Stimulated activated CD8-positive, alpha-beta memory T cell treated with anti-CD3 and anti-CD28 coated beads, Interleukin-7, amount 100 ng/mL, for 24 hours (primary cell): ENCODE measurements at places on chromosomes 4 and X.

DNA sequence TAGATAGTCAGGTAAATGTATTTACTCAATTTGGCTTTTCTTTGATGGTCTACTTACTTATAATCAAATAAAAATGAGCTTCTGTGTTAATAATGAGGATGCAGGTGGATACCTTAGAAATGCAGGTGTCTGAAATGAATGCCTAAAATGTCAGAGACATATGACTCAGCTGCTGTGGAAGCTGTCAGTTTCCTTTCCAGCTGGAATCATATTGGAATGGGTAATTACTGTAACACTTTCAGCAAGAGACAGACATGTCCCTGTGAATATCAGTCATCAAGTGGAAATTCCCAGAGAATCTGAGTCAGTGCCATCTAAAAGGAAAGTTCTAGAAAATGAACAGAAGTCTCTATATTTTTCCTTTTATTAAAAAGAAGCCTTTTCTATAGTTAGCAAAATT, 783.0 kb upstream of the AADAT start:
- no peak for DNase-seq

DNA sequence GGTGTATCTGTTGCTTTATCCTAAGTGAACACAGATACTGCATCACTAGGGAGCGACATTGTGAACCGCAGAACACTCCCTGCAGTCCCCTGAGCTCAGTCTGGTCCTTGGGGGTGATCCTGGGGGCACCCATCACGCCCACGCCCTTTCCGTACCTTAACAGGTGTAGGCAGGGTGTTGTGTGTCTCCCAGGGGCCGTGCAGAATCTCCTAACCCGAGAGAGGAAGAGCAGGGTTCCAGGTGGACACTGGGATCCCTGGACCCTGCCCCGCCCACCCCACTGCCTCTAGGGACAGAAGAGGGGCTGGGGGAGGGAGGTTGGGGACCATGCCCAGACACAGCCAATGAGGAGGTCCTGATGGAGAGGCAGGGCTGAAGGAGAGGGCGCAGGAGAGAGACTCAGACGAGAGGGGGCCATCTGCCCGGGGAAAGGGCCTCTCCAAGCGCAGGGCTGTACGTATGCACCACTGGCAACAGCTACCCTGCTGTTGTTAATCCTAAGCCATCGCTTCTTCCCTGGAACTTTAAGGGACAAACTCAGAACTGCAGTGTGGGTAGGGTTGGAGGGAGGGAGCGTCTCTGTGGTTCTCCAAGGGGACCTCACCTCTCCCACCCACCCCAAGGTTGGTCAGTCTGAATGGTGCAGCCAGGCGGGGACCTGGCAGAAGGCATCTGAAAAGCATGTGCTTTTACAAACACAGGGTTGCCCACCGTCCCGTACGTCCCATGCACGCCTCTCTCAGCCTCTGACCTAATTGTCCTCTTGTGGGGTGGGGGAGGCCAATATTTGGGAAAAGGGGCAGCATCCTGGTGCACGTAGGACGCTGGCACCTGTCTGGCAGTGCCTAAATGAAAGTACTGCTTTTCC, 2.5 kb downstream of the P2RY8 start:
- DNase-seq: no peak

DNA sequence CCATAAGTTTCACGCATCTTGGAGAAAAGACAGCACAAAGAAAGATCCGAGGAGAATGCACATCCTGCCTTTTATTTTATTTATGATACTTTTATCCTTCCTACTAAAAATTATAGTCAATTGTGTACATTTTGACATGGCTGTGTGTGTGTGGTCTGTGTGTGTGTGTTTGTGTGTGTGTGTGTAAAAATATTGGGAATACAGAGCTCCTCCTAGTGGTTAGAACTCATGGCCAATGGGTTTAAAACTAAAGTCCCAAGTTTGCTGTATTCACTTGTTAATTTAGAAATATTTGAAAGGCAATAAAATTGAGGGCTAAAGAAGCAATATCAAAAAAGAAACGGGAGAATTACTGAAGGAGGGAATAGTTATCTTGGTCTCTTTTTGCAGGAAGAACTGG, 47.5 kb downstream of the NKX6-1 start:
- DNase-seq: no peak

DNA sequence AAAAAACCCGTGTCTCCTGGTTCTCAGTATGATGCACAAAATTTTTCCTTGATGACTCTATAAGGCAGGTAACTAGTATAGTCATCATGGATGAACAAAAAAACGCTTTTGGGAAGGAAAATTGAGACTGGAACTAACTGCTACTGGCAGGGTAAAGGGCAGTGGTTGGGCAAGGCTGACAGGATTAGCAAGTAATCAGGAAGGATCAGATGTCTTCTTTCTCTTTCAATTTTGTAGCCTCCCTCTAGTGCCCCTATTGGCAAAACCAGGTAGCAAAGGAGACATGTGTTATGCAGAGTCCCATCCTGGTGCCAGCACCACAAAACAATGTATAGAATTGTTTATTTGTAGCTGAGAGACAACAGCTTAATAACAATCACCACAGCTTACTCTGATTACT, 12.8 kb upstream of the SLITRK4 start:
- no peak for DNase-seq

- no peak for DNase-seq
Observed at GRCh38 chr4:124955476-124955875, 242.9 kb upstream of the ANKRD50 start.

- no peak for DNase-seq
Observed at GRCh38 chr4:3372933-3373465, 68.8 kb upstream of the HGFAC start.

GRCh38 chr4:374298-375160, 36.9 kb downstream of the ZNF141 start:
- no peak for DNase-seq

DNA sequence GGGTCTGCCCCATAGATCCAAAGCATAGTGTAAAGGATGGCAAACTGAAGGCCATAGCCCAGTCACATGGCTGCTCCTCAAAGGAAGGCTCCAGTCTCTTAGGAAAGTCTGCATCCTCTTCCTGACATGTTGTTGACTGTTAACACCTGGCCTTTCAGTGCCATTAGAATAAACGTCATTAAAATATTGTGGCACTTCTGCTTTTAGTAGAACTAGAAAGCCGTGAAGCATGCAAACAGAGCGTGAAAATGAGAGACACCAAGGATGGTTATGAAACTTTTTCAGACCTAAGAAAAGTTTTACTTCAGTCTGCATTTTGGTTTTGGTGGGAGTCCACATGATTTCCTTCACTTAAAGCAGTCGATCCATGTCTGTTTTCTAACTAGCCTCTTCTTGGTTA, 41.1 kb upstream of the AFF2 start:
- no peak for DNase-seq

DNA sequence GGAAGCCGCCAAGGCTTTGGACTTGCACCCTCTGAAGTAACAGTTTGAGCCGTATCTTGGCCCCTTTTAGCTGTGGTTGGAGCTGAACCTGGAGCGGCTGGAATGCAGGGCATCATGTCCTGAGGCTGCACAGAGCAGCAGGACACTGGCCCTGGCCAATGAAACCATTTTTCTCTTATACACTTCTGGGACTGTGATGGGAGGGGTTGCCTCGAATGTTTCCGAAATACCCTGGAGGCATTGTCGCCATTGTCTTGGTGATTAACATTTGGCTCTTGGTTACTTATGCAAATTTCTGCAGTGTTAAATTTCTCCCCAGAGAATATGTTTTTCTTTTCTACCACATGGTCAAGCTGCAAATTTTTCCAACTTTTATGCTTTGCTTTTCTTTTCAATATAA, 137.2 kb downstream of the MAGEC1 start:
- no peak for DNase-seq
